ENCODE measurements at places on chromosomes 3 and 15.
A peak's percentile ranks its signal among the peaks of the same experiment; 100 is the strongest.

DNA sequence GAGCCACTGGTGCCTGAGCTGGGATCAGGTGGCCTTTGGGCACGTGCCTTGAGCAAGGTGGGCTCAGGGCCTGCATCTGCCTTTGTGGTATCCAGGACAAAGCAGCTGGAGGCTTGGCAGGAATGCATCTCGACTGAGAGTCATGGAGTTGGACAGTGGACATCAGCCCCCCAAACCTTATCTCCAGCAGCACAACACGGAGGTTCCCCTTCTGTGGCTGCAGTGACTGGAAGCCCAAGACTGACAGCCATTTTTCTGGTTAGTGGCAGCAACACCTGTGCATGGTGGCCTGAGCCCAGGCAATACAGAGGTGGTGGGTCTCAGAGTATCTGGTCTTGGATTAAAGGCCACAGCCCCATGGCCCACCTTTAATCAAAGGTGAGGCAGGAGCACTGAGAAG is 27.8 kb upstream of the TSEN2 start:
- no peak for DNase-seq

GRCh38 chr15:80709542-80709941 is 14.4 kb downstream of the ABHD17C start:
- no peak for DNase-seq

DNA sequence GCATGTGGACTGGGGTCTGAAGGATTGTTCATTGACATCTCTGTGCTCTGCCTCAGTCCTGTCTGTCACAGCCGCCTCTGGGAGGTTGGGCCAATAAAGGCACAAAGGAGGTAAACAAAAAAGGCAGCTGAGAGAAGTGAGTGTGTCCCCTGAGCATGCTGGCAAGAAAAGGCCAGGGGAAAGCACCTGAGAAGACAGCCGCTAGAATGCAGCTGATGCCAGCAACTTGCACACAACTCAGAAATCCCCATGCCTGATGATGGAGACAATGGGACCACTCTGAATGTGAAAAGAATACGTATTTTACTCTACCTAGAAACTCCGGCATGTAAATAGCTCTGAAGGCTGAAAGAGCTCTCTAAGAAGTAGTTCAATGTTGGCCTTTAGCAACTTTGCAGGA is 118.7 kb downstream of the KCNH8 start:
- no peak for DNase-seq

DNA sequence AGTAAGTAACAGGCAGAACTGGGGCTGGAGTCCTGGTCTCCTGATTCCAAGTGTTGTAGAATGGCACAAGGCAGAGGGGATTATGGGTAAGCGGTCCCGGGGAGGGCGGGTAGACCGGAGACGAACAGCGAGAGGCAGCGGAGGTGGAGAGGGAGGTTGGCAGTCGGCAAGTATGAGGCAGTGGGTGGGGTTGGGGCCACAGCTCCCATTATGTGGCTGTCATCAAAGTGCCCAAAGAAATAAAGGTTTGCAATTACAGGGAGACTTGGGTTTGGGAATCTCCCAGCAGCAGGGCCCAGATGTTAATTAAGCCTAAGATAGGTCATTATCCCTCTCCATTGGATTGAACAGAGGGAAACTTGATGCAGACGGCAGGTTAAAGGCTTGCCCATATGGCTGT is 16.9 kb downstream of the FAM43A start:
- DNase-seq: no peak

GRCh38 chr3:197949191-197949777 is 706 bp upstream of the RPL35A start:
- no peak for DNase-seq

DNA sequence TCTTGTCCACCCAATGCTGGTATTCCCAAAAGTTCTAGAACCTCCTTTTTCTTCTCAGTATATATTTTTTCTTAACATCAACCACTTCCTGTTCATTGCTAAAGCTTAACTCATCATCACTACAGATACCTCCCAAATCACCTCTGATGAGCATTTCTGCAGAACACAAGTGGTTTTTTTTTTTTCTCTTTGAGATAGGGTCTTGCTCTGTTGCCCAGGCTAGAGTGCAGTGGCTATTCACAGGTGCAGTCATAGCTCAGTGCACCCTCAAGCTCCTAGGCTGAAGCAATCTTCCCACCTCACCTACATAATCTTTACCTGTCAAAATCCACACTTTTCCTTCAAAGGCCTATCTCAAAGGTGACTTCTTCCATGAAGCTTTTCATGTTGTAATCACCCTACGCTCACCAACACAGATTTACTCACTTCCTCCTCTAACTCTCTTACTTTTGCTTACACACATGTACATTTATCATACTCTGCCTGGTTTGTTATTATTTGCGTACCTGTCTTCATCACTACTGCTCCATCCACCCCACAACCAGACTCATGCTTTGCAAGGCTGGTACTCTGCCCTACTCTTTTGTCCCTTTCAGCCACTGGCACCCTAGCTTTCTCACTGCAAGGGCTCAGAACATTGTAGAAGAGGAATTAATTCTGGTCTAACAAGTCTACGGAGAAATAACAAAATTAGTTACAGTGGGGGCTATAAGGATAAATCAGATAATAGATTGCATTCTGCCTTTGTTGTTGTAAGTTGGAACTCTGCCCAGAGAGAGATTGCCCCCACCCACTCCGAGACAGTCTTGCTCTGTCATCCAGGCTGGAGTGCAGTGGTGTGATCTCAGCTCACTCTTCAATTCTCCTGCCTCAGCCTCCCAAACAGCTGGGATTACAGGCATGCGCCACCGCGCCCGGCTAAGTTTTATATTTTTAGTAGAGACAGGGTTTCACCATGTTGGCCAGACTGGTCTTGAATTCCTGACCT is 27.5 kb downstream of the HERC1 start:
- DNase-seq: peak; percentile 11

DNA sequence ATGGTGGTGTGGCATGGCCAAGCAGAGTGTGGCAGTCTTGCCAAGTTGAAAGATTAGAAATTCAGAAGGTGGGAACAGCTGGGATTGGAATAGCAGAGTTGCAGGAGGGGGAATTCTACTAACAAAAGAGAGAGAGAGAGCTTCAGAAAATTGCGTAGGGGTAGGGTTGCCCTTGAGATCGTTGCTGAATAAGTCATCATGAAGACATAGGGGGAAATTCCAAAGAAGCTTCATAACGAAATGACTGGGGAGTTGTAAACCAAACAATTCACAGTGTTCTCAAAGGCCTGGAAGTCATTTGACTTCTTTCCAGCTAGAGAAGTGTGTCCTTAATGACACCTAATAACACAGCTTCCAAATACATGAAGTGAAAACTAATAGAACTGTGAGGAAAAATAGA is 26.3 kb upstream of the TIPARP start:
- peak; percentile 81 for DNase-seq

GRCh38 chr3:50050361-50050760 is 38.4 kb upstream of the RBM5 start:
- DNase-seq: peak; percentile 73

DNA sequence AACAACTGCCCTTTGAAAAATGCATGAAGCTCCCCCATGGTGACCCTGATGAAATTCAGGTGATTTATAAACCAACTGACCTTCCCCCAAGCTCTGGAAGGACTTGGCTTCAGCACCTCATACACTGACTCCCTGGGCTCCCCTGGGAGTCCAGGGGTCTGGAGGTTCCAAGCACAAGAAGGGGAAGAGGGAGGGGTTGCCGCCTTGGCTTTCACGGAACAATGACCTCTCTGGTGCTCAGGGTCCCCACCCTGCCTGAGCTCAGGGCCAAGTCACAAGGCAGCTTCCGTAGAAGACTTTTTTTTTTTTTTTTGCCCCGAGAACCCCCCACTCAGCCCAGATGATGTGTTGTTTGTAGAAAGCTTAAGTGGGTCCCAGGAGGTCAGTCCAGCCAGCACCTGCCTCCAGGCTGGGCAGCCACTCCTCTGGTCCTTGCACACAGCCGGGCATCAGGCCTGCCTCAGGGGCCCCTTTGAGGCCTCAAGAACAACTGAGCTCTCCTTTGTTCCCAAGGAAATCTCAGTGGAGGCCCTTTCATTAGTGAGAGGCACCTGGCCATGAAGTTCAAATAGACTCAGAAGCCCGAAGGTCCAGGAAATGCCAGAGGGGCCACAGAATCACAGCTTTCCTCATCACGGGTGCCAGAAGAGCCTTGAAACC is 14.0 kb upstream of the ALAS1 start:
- DNase-seq: no peak
